ELR (cell line): ENCODE measurements at places on chromosomes 7 and 10.

GRCh38 chr7:51318886-51319579 lies 2.4 kb upstream of the COBL start:
- no peak for DNase-seq

GRCh38 chr10:125097409-125098070 lies 62.8 kb downstream of the CTBP2 start:
- no peak for DNase-seq

DNA sequence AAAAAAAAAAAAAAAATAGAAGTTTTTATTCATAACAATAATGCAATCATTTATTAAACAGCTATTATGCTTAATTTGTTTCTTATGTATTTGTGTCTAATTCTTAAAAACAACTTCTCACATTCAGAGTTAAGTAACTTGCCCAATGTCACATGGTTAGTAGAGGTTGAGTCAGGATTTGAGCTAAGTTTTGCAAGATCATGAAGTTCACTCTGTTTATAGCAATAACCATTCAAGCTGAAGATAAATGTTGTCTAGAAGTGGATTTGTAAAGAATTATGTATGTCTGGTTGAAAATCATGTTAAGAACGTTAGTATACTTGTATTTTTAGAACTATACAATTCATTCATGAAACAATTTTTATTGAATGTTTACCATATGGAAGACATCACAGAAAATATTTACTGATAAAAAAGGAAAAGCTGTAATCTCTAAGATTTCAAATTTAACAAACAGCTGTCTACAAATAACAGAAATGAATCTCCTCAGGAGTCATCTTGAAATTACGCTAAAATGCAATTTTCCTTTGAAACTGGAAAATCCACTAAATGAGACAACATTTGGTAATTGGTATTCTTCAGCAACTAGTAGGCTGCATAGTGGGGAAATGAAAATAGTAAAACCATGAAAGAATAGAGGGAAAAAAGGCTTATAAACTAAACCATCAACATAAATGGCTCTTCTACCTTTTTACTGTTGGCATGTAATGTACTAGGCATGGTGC lies 70.5 kb upstream of the AHR start:
- DNase-seq: no peak

DNA sequence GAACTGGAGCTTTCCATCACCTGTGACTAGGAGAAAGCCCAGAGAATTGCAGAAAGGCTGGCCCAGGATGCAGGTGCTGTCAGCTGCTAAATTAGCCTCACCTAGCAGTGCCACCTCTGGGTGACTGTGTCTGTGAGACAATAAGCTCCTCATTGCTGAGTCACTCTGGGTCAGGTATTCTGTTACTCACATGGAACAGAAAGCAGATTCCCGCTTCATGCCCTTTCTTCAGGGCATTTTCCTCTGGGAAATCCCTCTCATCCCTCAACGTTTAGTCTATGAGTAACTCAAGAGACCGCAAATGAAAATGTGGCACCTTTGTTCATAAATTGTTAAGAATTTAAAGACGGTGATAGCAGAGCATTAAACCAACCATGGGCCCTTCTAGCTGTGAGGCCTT lies 184.0 kb downstream of the ADAM12 start:
- peak; percentile 43 for DNase-seq

- no peak for DNase-seq
These were observed 481.4 kb downstream of the PTPRN2 start for GRCh38 chr7:158106272-158106671.
